Right forelimb (tissue), 1 donor: ENCODE measurements at places on chromosomes 13 and 19.
A peak's percentile ranks its signal among the peaks of the same experiment; 100 is the strongest.

GRCh38 chr19:29887442-29887855 lies 54.6 kb upstream of the URI1 start:
- DNase-seq: peak; percentile 52

- no peak for DNase-seq
Measured at GRCh38 chr19:1364070-1364704, 19.5 kb upstream of the NDUFS7 start.

DNA sequence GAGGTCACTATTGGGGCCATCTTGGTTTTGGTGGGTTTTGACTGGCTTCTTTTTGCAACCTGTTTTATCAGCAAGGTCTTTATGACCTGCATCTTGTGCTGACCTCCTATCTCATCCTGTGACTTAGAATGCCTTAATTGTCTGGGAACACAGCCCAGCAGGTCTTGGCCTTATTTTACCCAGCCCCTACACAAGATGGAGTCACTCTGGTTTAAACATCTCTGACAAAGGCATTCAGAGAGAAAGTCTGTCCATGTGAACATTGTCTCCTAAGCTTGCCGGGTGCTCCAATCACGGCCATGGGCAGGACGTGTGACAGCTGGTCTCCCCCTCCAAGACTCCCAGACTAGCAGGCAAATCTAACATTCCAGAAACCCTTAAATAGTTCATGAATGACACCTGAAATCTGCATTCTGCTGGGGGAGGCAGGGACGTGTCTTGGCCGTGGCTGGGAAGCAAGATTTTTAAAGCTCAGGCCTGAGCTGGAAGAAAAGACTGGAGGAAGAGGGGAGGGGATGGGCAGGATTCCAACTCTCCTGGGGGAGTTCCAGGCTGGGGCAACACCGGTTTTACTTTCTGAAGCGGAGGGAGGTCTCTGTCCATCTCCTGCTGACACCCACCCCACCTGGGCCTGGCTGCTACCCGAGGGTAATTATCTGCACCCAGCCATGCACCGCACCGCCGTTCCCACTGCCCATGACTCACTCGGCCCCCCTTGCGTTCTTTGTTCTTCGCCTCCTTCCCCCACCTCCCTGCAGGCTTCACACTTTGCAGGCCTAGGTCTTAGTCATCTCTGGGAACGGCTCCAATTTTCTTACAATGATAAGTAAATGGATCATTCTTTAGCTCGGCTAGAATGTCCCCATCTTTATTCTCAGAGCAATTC lies 11.6 kb upstream of the OR1M1 start:
- DNase-seq: peak; percentile 71

DNA sequence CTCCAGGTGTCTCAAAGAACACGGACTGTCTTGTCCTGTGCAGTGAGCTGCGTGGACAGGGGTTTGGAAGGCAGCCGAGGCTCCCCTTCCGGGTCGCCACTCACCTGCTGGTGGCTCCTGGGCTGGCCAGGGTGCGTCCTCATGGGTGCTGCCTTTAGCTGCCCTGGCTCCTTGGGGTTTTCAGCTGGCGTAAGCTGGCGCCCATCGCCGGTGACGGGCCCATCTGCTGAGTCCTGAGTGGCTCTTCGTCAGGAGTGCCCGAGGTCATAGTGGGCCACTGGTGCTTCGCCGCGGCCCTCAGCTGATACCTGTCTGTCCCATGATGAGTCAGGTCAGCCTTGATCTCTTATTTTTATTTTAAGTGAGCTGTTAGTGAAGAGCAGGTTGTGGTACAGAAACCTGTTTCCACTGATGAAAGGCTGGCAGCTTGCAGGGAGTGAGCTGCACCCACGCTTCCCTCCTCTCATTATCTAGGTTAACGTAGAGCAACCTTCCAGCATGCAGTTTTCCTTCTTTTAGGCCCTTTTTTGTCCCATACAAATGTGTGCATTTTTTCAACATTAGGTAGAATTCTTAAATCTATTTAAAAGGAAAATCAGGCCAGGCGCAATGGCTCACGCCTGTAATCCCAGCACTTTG lies 18.4 kb downstream of the EPN1 start:
- DNase-seq: no peak
